ENCODE measurements at places on chromosomes 5 and 9. TPM values are rescaled to one million over a fixed set of nuclear protein-coding genes. Genes with fewer than 3 reads are reported as not detected.

The PPP3R2 gene
- total RNA-seq = not detected

The SCGB3A2 gene
- not detected for total RNA-seq

The HSPB3 gene
- total RNA-seq = not detected

The DMRT3 gene
- total RNA-seq = not detected

The IL9 gene
- total RNA-seq = not detected

The CDX1 gene
- total RNA-seq = not detected

The CCNJL gene
- total RNA-seq = 32.1 TPM

The IL7R gene
- 30.4 TPM for total RNA-seq

The NR2F1 gene
- total RNA-seq = not detected

The TMEM252 gene
- not detected for total RNA-seq

The PCDHGA9 gene
- 1.0 TPM for total RNA-seq

The PCA3 gene
- total RNA-seq = not detected

The SHROOM1 gene
- total RNA-seq = 0.82 TPM

The STPG3 gene
- total RNA-seq = not detected

The PCDHGC5 gene
- total RNA-seq = 0.50 TPM

The BTNL3 gene
- total RNA-seq = not detected
